ENCODE measurements at places on chromosomes 7 and 10. TPM values are rescaled to one million over a fixed set of nuclear protein-coding genes. Genes with fewer than 3 reads are reported as not detected.

The CPVL gene
- 125 TPM for total RNA-seq

The ETV1 gene
- 12.5 TPM for total RNA-seq

DNA sequence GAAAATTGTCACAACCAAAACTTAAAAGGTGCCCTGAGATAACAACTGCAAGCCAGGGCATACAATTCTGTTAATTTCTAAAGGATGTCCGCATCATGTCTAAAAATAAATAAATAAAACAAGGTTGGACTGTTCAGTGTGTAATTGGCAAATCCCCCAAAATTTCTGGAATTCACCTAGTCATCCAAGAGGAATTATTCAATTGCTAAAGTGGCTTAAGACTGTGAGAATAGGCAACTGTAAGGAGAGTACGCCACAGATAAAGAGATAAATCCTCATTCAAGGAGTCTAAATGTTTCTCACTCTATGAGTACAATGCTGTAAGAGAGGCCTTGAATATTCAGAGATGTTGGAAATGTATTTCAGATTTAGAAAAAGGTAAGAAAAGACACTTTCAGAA lies 37.2 kb downstream of the PIK3AP1 start:
- DNase-seq = no peak

GRCh38 chr7:37236906-37237305 lies 211.8 kb downstream of the ELMO1 start:
- DNase-seq = no peak

GRCh38 chr7:75042286-75042685 lies 31.3 kb downstream of the RCC1L start:
- no peak for DNase-seq

Measured in thymus (tissue), 14 donors.